ENCODE measurements at places on chromosomes 2 and 18.

DNA sequence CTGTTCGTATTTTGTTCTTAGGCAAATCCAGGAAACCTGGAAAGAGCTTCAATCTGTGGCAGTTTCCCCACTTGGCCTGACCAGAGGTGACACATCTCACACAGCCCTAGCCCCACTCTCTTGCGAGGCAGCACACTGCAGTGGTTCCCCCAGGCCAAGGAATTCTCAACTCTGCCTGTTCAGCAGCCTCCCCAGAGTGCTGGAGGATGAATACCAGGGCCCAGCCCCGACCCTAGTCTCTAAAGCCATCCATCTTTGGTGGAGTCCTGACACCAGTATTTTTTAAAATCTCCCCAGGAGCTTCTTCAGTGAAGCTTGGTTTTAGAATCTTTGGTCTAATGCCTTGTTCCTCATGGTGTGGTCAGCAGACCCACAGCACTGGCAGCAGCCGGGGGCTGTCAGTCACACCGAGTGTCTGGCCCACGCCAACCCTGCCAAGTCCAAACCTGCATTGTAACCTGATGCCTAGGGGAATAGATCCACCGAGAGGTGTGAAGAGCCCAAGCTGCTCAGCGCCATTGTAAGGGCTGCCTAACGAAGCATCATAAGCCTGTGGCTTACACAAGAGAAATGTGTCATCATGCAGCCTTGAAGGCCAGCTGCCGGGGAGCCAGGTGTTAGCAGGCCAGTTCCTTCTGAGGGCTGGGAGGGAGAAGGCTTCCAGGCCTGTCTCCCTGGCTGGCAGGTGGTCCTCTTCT, 428.7 kb upstream of the ID2 start:
- no peak for DNase-seq

DNA sequence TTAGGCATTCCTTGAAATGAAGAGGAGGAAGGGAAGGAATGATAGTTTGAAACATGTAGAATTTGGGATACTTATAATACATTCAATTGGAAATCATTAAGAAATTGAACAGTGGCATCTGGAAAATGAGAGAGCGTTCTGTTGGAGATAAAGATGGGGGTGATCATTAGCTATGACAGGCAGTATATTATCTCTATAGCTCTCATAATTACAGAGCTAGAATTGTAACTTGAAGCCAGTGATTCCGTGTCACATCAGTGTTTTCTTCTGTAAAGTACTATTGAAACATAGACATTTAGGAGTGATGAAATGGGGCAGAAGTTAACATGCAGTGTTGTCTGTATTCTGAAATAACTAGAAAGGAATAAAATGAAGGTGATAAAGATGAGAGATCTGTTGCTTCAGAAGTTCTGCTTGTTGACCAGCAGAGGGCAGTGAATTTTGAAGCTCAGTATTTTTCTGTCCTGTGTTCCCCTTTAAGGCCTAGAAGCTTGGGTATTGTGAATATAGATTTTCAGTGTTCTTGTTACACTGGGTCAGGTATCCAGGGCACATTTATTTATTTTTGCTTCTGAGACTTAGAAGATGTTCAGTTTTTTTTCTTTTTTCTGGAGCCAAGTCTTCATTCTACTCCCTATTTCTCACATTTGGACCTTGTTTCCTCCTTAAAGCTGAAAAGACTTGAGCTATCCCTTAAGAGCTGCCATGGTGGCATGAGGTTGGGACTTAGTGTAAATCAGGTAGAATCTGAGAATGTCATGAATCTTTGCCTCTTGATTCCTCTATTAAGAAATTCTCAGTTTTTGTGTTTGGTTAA, 157.4 kb downstream of the TAF4B start:
- DNase-seq = no peak

DNA sequence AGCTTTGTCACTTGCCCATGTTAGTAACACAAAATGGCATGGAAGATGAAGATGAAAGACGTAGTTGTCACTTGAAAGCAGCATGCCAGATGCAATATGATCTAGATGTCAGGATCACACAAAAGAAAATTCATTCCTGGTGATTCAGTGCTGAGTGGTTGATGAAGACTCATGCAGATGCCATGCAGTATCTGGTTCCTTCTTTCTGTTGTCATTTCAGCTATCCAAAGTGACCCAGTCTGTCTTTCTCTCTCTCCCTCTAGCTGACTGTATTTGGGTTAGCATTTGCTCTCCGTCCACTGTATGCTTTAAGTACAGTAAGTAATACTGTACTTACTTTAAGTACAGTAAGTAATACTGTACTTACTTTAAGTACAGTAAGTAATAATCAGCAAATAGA, 50.4 kb downstream of the TTN start:
- no peak for DNase-seq

- no peak for DNase-seq
Observed at GRCh38 chr2:3636586-3637310, 21.3 kb upstream of the ALLC start.

GRCh38 chr2:6914828-6915227, 2.4 kb upstream of the RNF144A start:
- no peak for DNase-seq

- DNase-seq = no peak
Observed at GRCh38 chr2:217291259-217291658, 431.4 kb upstream of the TNP1 start.

DNA sequence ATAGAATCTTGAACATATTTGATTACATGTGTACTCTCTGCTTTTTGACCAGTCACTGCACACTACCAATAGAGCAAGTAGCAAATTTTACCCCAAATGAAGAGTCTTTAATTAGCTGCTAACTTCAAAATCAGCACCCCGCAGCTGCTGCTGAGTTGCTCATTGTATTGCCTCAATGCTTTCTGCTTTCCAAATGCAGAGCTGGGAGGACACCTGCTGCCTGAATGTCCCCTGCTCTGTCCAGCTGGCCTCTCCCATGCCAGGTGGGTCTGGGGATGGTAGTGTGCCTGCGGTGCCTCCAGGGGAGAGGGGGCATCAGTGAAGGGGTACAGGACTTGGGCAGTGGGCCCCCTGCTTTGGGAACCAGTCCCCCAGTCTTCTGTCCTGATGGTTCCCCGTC, 184.8 kb downstream of the PRKCE start:
- DNase-seq = no peak

- DNase-seq = no peak
Observed at GRCh38 chr2:60502144-60502543, 51.3 kb downstream of the BCL11A start.

GRCh38 chr2:102895376-102895775, 133.5 kb downstream of the TMEM182 start:
- peak; percentile 7 for DNase-seq

GRCh38 chr2:135984199-135985017, 1.0 kb downstream of the DARS1 start:
- no peak for DNase-seq

GRCh38 chr18:35041815-35042387, 688 bp downstream of the MAPRE2 start:
- no peak for DNase-seq

- no peak for DNase-seq
Observed at GRCh38 chr2:150610670-150611279, 123.3 kb upstream of the RND3 start.

DNA sequence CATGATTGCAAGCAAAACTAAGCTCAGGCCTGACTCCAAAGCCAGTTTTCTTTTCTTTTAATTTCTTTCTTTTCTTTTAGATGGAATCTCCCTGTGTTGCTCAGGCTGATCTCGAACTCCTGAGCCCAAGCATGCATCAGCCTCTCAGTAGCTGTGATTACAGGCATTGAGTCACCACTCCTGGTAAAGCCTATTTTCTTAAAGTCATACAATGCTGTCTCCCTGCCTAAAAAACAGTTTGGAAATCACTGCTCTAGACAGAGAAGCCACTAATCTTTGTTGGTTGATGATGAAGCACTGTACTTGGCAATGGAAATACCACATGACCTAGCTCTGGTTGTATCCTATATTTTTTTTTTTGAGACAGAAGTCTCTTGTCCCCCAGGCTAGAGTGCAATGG, 33.1 kb upstream of the ZNF532 start:
- no peak for DNase-seq

GRCh38 chr2:206823178-206823577, 57.8 kb downstream of the FASTKD2 start:
- no peak for DNase-seq

DNA sequence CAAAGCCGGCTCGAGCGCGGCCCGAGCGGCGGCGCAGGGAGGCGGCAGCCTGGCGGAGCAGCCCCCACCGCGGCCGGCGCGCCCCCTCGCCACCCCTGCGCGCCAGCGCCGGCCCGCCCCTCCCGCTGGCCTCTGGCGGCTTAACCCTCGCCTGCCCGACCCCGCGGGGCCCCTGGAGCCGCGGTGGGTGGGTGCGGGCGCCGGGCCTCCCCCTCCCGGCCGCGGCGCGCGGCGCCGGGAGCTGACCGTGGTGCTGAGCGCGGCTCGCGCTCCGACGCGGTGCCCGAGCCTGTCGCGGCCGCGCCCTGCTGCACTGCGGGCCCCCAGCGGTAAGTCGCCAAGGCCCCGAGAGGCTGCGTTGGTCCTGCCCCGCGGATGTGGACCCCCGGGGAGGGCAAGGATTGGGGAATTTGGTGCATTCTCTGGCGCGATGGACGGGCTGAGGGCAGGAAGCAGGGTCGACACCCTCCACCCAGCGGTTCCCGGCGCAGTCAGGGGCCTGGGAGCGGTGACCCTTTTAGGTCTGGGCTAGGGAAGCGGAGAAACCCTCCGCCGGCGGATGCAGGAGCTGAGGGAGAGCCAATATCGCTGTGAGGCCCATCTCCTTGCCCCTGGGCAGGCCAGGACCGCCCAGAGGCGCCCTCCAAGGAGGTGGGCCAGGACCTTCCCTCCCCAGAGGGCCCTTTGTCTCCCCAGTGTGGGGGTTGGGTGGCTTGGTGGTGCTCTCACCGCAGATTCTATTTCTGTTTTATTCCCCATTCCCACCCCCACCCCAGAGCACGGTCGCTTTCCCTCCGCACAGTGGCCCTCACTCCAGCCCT, 923 bp downstream of the AMER3 start:
- DNase-seq = no peak

DNA sequence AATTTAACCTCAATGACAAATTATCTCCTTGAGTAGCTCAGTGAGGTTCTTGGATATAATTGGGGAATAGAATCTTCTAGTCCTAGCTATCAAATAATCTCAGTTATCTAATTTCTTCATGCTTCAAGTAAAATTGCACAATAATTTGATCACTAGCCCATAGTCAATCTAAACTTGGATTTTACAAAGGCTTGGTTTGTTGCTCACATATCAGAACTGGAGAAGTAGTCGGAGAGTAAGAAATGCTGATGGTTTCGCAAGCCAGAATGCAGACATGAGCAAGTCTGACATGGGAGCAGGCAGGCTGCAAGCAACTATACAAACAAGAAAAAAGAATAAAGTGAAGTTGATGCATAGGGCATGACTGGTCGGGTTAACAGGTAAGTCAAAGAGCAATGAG, 11.7 kb upstream of the PDE11A start:
- no peak for DNase-seq

- no peak for DNase-seq
Observed at GRCh38 chr2:16522031-16522831, 143.4 kb downstream of the CYRIA start.

DNA sequence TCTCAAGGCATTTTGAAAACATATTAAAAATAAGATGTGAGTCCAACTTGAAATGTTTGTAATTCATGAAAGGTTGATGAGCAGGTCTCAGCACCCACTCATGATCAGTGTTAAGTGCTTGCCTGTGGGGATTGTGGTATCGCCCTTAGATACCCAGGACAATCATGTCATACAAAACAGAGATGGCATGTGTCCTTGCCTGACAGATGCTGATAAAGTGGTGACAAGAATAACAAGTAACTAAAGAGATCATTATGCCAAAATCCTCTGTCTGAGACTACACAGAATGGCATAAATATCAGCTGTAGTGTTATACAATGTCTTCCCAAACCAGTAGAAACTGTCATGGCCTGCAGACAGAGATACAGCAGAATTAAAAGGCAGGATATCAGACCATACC, 930.3 kb downstream of the SUCLG1 start:
- no peak for DNase-seq

DNA sequence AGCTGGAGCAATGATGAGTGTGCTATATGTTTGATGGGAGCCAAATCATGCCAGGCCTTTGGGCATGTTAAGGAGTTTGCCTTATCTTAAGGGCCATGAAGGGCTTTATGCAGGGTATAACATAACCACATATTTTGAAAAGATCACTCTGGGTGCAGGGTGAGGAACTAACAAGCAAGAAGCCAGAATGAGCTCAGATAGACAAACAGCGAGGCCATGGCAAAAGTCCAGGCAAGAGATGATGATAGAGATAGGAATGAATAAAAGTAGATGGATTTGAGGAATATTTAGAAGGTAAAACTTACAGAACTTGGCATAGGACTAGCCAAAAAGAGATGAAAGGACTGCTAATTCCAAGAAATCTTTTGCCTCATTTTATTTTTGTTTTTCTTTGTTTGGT, 6.7 kb downstream of the GALNT3 start:
- DNase-seq = no peak

GRCh38 chr2:188142636-188143295, 148.9 kb upstream of the GULP1 start:
- no peak for DNase-seq

DNA sequence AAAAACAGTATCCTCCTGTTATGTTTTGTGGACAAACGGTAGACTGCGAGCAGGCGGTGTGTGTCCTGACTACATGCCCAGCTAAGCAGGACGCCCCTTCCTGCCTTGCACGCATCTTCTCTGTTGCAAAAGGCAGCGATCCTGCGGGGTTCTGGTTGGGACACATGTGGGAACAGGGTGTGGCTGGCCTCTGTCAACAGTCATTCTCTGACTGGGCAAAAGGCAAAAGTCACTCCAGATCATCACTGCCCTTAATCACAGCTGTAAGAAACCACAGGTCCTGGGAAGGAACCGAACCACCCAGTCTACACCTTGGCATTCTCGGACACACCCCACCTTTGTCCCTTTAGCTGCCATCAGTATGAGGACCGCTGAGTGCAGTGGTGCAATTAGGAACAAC, 44.3 kb upstream of the TMEM87B start:
- DNase-seq = no peak

DNA sequence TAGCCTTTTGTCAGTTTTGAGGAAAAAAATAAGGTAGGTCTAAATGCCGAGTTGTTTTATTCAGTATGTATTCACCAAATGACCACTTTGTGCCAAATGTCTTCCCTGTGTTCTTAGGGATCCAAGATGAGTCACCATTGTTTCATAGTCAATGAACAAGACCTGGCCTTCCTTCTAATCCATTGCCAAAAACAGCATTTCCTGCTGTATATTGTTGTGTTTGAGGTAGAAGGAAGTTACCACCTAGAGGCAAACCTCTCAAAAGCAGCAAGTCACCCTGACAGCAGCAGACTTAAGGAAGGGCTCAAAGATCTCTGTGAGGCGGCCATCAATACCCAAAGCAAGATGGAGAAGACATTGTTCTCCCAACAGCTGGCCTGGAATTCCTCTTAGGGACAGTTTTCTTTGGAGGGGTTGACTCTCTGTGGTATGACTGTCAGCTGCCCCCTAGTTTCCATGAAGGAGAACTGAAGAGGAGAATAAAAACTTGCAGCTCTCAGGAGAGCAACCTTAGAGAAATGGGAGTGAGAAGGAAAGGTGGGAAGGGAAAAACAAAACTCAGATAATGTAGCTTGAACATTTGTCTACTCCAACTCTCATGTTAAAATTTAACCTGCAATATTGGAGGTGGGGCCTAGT, 328.3 kb downstream of the LRATD1 start:
- DNase-seq = no peak

Measured in SIG-M5 (cell line).